ENCODE measurements at places on chromosomes 11 and 22.

DNA sequence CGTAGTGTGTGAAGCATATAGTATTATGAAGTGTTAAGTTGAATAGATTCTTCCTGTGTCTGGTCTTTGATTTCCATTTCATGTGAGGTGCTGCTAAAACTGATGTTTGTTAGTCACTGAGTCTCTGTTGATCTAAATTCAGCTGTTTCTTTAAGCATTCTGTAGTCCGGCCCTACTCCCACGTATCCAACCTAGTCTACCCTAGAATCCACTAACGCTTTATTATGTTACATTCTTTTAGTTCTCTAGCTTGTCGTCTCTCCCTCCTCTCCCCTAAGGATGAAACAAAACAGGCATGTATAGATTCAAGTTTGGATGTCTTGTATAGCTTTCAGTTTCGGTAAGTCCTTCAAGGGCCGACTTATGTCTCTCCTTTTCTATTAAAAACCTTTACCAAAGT, 4.1 kb downstream of the WEE1 start:
- no peak for DNase-seq

DNA sequence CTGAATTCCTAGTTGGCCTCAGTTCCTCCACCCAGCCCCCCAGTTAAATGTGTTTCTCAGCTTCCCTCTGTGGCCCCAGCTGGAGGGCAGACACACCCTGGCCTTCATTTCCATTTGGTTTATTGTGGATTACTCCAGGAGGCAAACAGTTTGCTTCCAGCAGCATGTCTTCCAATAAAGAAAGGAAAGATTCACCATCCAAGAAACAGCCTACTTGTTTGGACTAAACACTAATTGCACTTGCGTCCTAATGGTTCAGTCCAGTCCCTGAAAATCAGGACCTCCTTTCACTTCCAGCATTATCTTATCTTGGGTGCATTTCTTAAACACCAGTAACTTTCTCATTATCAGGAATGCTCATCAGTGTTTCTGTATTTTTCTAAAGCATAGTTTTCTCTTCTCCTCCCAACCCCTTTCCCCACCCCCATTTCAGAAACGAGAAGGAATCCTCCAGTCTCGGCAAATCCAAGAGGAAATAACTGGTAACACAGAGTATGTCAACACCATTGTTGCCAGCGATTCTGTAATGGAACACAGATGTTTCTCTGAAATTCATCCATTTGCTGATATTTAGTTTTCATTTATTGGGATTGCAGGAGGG, 130.9 kb downstream of the PARVA start:
- no peak for DNase-seq

GRCh38 chr11:86255896-86256295, 11.3 kb downstream of the EED start:
- DNase-seq = no peak

- DNase-seq = no peak
Measured at GRCh38 chr11:115581871-115582639, 77.8 kb upstream of the CADM1 start.

DNA sequence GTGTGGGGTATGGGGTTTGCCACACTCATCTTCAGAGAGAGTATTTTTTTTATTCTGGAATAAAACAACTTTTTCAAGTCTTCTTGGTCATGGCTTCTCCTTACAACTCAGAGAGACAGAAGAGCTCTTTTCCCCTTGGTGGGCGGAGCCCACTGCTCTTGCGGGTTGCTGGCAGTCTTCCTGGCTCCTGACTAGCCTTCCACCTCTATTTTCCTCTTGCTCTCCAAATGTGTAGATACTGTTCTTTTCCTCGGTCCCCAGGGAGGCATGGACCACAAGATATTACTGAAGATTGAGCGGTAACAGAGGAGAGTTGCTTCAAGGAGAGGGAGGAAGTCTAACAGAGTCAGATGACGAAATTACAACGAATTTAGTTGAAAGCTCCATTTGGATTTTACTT, 210.6 kb downstream of the NTM start:
- DNase-seq = no peak

DNA sequence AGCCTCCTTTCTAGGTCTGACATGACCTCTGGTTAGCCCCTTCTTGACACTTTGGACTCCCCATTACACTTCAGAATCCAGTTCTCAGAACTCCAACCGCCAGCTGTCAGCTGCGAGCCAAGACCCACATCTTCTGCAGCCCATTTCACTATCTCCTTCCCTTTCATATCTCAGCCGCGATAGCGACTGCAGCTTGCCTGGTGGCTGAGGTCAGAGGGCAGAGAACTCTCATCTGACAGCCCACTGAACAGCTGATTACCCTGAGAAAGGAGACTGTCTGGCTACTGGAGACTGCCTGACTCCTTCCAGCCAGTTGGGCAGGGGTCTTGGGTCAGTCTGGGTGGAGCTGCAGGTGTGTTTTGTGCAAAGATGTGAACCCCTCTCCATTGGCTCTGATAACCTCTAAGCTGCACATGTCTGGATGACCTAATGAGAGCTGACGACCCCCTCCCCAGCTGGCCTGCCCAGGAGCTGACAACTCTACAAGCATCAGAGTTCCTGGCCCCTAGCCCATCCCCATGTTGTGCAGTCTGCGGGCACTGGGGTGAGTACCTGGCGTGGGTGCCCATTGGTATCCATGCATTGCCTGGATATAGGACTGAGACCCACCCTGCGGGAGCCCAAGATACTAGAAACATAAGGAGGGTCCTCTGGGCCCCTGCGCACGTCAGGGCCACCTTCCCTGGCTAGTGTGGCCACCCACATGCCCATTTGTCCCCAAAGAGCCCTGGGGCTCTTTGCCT, 1.1 kb downstream of the CHRM1 start:
- no peak for DNase-seq

GRCh38 chr22:28506150-28506535, 173.5 kb downstream of the TTC28 start:
- DNase-seq = no peak

GRCh38 chr11:61820174-61820573, 3.4 kb upstream of the FADS1 start:
- DNase-seq = no peak

GRCh38 chr11:15108592-15109130, 6.1 kb upstream of the INSC start:
- DNase-seq = no peak

DNA sequence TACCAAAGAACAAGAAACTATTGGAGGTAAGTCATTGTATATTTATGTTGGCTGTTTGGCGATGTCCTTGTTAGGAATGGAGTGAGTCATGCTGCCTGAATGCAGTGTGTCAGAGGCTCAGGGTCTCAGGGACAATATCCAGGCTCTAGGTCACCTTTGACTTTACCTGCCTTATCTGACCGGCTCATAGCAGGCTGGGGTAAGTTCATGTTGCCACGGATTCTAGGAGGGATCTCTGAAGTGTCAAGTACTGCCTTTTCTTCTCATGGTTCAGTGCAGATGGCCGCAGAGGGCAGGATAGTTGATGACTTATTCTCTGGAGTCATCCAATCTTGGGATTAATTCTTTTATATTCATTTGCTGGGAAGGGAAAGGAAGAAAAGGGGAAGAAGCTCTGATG, 53.2 kb downstream of the SPON1 start:
- no peak for DNase-seq

- DNase-seq = no peak
Measured at GRCh38 chr11:119835753-119836152, 106.8 kb upstream of the NECTIN1 start.

GRCh38 chr11:69435161-69435986, 46.1 kb upstream of the LINC01488 start:
- DNase-seq = no peak

GRCh38 chr11:128244871-128245270, 342.5 kb downstream of the ETS1 start:
- no peak for DNase-seq

GRCh38 chr11:123238297-123238696, 43.2 kb upstream of the CLMP start:
- no peak for DNase-seq

- DNase-seq = no peak
Measured at GRCh38 chr22:27610863-27611786, 190.4 kb downstream of the MN1 start.

Measured in activated T-cell treated with anti-CD3 and anti-CD28 coated beads, Interleukin-2, amount 50 U/mL, for 48 hours (primary cell).